ENCODE measurements at places on chromosomes 3 and 15. TPM values are rescaled to one million over a fixed set of nuclear protein-coding genes. Genes with fewer than 3 reads are reported as not detected.

The PSMD6 gene
- 53.6 TPM for polyA plus RNA-seq

The ZBBX gene
- polyA plus RNA-seq: not detected

The SLC22A14 gene
- not detected for polyA plus RNA-seq

- DNase-seq: no peak
Observed at GRCh38 chr15:64909546-64909945, 2.2 kb upstream of the ANKDD1A start.

DNA sequence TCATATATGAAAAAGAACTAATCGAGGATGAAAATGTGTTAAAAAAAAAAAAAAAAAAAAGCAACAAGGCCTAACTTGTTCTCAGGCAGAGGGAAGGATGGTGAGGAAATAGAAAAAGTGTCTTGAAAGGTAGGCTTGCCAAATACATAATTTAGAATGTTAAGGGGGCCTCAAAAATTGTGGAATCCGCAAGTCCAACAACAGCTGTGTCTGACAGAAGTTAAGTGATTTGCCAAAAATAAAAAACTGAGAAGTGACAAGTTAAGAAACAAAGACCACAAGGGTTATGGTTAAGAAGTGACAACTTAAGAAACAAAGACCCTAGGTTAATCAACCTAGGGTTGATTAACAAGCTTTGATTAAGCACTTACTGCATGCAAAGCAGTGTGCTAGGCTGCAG is 110.6 kb downstream of the P2RY1 start:
- no peak for DNase-seq

DNA sequence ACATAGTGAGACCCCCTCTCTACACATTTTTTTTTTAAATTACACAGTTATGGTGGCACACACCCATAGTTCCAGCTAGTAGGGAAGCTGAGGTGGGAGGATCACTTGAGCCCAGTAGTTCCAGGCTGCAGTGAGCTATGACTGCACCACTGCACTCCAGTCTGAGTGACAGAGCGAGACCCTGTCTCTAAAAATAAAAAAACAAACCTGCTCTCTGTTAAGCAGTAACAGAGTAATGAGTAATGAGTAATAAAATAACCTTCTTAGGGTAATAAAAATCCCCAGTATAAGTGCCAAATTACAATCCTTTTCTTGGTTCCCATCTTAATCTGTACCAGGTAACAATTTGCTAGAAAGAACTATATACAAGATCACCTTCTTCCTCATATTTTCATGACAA is 65.9 kb upstream of the PLXND1 start:
- DNase-seq: no peak

GRCh38 chr15:23472033-23472432 is 25.0 kb upstream of the GOLGA6L2 start:
- DNase-seq: no peak
